ENCODE measurements at places on chromosomes 5 and 9.

- DNase-seq = no peak
Observed at GRCh38 chr9:91331849-91332248, 29.9 kb downstream of the AUH start.

DNA sequence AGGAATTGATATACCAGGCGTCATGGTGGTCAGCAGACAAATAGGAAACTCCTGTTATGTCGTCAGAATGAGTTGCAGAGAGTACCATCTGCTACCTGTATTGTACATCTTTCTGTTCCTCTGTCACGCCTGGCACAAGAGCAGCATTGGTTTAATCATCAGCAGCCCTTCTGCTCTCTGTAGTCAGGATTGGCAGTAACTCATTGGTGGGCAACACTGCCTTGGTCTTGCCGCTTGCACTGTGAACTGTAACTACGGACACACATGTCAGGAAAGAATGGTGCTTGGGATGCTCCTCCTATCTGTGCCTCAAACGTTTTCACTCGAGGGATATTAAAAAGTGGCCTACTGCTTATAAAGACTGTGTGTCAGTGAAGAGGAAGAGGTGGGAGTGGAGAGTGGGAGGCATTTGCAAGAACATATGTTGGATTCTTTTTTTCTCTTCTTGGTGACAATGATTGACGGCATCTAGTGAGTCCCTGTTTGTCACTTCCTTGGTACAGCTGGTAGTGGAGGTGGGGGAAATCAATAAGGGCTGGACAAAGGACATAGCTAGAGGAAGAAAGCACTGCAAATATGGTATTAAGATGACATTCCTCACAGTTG is 76.6 kb downstream of the F2RL2 start:
- no peak for DNase-seq

DNA sequence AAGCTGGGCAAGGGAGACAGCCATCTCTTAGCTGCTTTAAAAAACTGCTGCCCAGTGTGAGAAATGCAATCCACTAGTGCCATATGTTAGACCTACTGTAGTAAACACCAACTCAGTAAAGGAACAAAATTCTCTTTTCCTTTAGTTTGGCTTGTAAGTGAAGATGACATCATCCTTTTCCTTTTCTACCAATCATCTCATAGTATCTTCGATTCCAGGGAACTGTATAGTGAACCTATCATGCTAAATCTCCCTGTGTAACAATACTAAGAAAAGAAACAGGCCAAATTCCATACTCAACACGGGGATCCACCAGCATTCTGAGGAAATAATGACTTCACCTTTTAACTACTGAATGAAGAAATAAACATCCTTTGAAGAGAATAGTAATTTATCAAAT is 100.1 kb downstream of the RAPGEF6 start:
- no peak for DNase-seq

GRCh38 chr5:173944511-173944910 is 44.5 kb upstream of the C5orf47 start:
- DNase-seq = no peak

DNA sequence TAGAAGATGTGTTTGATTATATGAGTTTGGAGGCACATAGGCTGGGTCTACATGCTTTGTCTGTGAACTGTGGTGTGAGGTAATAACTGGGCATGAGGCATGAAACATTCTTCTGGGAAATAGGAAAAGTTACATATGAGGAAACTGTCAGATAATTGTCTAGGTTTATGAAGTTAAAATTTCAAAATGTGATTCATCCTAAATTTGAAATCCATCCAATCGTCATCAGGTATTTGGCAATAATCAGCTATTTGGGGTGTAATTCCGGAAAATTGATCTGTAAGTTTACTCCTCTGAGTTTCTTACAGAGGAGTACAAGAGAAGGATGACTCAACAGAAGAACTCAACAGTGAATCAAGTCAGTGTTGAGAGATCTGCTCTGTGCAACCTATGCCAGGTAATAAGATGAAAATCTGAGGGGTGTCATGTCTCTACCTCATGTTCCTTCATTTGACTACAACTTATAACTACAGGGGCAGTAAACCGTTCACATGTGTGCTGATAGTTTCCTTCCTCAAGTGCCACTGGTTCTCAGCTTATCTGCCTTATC is 1171.6 kb upstream of the CDH18 start:
- DNase-seq = no peak

- no peak for DNase-seq
Observed at GRCh38 chr9:132994410-132995120, 16.1 kb downstream of the GFI1B start.

- DNase-seq = no peak
Observed at GRCh38 chr9:124260769-124261603, 3.2 kb downstream of the NEK6 start.

DNA sequence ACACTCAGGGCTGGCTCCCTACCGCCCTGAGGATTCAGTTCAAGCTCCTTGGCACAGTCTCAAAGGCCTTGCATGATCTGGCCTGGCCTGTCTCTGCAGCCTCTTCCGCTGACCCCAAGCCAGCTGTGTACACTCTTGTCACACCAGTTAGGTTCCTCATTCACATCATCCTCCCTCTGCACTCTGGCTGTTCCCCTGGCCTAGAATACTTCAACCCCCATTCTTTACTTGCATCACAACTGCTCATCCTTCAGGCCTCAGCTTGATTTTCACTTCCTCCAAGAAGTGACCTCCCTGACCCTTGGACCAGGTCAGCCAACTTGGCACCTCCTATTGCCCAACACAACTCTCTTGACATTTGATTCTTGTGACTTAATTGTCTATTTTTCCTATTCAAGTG is 18.9 kb upstream of the PFDN1 start:
- DNase-seq = no peak

GRCh38 chr9:16335788-16336580 is 534.5 kb downstream of the BNC2 start:
- DNase-seq = no peak

GRCh38 chr5:59042201-59043055 is 459.6 kb downstream of the RAB3C start:
- no peak for DNase-seq

GRCh38 chr5:55241746-55242145 is 8.3 kb upstream of the CCNO start:
- no peak for DNase-seq

GRCh38 chr9:87578625-87579024 is 81.0 kb downstream of the DAPK1 start:
- DNase-seq = no peak

DNA sequence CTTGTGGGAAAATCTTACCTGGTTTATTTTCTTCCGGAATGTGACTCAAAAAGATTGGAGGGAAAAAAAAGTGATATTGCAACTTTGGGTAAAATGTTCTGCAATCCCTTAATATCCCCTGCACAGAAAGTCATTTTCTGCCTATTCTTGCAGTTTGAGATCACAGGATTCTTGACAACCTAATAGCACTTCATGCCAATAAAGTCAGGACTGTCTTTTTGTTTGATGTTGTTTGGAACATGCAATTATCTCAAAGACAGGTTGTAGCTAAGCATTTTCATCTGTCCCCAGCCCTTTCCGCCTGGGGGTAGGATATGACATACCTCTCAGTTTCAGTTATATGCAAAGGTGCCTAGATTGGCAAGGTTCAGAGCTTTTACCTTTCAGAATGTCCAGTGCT is 63.9 kb downstream of the ALDH1A1 start:
- no peak for DNase-seq

DNA sequence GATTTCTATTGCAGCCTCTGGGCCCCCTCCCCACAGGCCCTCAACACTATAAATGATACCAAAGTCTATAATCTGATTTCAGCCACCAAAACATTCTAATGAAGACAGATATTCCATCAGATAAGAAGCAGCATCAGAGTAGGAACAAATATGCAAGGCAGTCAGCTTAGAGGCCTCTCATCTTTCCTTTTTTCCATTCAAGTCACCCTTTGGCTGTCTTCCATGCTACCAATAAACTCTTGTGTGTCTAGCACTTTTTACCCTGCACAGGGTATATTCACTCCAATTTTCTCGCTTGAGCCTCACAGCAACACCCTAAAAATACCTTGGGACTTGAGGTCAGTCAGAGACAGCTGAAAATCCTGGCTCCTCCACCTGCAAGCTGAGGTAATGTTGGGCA is 193.7 kb downstream of the BRINP1 start:
- DNase-seq = no peak

DNA sequence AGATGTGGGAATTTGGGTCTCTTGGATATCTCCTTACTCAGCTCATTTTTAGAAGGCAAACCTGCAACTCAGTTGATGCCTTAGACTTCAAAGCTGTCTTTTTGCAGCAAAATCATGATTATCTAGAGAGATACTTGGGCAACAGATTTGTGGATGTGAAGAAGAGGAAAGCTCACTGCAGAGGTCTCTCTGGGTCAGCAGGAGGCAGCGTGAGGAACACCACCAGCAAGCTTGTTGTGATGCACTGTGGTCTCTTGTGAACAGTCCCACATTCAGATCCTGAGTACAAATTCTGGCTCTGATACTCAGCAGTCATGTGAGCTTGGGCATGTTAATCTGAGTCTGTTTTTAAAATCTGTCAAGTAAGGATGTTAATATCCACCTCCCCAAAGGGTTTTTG is 26.3 kb upstream of the DMRT3 start:
- DNase-seq = no peak

Measured in stimulated activated CD4-positive, alpha-beta T cell treated with anti-CD3 and anti-CD28 coated beads, Interleukin-15, amount 100 ng/mL, for 48 hours (primary cell).